ENCODE measurements at places on chromosomes 7 and 10. TPM values are rescaled to one million over a fixed set of nuclear protein-coding genes. Genes with fewer than 3 reads are reported as not detected.

DNA sequence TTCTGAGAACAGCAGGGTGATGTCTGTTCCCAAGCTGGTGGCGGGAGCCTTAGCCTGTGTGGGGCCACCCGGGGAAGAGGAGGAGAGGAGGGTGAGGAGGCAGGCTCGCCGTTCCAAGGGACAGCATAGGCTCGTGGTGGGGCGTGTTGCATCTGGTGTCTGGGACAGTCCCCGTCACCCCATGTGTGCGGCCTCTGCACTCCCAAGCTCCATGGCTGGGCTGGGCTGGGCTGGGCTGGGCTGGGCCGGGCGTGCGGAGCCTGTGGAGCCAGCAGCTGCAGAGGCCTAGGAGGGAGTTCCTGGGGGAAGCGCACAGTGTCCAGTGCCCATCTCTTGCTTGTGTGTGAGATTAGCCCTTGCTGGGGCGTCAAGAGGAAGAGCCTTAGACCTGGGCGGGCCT, 20.9 kb upstream of the TTYH3 start:
- no peak for DNase-seq

The WDR86 gene
- 49.7 TPM for total RNA-seq

DNA sequence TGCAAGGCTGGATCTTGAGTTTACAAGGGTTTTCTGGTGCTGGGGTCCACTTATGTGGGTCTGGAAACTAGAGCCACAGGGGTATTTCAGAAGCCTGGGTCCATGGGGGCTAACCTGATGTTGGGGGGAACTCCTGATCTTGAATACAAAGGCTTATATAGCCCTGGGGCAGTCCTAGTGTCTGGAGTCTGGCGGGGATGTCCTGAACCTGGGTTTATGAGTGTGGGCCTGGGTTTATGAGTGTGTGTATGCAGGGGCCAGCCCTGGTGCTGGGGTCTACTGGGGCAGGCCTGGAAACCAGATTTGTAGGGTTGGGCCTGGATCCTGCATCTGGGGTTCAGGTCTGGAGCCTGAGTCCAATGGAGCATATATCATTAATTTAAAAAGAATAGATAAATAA, 146.5 kb upstream of the C1GALT1 start:
- DNase-seq: no peak

The DNAJC30 gene
- 2.4 TPM for total RNA-seq

The ITGB1 gene
- total RNA-seq: 110 TPM

- no peak for DNase-seq
Measured at GRCh38 chr7:44144426-44144967, 3.4 kb upstream of the MYL7 start.

The PLXNA4 gene
- total RNA-seq: 67.7 TPM

The MALRD1 gene
- 1.2 TPM for total RNA-seq

GRCh38 chr10:123139521-123140163, 3.9 kb downstream of the HMX3 start:
- no peak for DNase-seq

GRCh38 chr10:97292097-97292861, at the start of gene ARHGAP19:
Gene ARHGAP19 (minus strand): TSS chr10:97292637. CDS start chr10:97292627, 10 bp downstream.
- DNase-seq: peak; percentile 86

The ANKRD22 gene
- total RNA-seq: under 0.01 TPM

The AKR1C4 gene
- not detected for total RNA-seq

- DNase-seq: no peak
Measured at GRCh38 chr10:60846173-60846572, 67.9 kb downstream of the CDK1 start.

GRCh38 chr10:132654121-132654571, 116.6 kb downstream of the INPP5A start:
- DNase-seq: no peak

The MRLN gene
- total RNA-seq: not detected

The TCF7L2 gene
- 0.82 TPM for total RNA-seq

DNA sequence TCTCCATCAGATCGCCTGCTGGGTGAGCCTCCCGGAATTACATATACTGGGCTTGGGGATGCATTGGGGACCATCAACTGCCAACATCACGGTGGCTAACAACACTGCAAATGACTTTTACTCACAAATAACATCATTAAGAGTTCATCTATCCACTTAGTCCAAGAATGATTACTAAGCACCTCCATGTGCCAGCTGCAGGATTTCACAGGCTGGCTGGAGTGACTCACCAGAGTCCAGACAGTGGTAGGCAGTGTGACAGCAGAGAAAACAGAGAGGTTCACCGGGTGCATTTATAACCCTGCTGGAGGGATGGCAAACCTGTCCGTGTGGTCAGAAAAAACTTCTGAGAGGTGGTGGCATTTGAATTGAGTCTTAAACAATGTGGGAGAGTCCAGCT, 3.2 kb upstream of the IGFBP3 start:
- no peak for DNase-seq

The DNAH11 gene
- 0.82 TPM for total RNA-seq
